ENCODE measurements at places on chromosomes 7 and 10.

GRCh38 chr7:74355091-74355490 is 65.9 kb downstream of the CLIP2 start:
- DNase-seq: peak; percentile 13

DNA sequence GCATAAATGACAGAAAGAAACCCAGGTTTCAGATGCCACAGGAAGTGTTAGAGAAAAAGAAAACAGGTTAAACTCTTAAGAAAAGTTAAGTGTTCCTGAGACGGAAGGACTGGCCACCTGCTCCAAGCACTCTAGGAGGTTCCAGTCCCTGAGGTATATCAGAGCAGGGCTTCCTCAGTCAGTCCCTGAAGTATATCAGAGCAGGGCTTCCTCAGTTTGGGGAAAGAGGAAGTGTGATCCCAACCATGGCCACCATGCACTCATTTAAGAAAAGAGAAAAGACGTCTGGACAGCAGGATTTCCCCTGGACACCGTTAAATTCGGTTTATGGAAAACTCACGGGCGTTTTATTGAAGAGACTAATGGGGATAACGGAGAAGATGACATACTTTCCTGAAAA is 133.4 kb upstream of the PFKP start:
- DNase-seq: no peak

DNA sequence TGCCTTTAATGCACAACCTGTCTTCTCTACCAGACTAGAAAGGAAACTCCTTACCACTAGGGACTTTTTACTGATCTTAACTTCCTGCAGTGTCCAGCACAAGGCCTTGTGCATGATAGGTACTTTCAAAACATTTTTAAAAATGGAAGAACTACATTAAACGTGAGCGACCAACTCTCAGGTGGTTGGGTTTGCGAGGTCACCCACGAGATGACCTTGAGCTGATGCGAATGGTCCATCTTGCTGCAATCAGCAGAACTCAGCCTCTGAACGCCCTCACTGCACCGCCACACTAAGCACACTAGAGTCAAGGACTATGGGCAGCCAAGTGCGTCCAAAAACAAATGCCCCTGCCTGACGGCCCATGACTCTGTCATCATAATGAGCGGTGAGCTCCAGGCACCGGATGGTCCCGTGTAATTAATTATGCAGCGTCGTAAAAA is 34.9 kb upstream of the PTF1A start:
- DNase-seq: no peak

- no peak for DNase-seq
Measured at GRCh38 chr10:88841316-88842111, 10.1 kb downstream of the ANKRD22 start.

DNA sequence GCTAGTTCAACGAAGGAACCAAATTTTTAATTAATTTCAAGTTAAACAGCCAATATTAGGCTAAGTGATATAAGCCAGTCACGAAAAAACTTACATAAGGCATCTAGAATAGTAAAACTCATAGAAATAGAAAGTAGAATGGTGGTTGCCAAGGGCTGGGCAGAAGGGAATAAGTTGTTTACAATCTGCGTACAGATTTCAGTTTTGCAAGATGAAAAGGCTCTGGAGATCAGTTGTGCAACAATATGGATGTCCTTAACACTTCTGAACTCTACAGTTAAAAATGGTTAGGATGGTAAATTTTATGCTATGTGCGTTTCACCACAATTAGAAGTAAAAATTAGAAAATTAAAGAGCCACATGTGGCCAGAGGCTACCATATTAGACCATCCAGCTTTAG is 13.3 kb downstream of the SCRN1 start:
- no peak for DNase-seq

GRCh38 chr10:42932735-42933447 is 144.0 kb upstream of the RET start:
- peak; percentile 19 for DNase-seq

DNA sequence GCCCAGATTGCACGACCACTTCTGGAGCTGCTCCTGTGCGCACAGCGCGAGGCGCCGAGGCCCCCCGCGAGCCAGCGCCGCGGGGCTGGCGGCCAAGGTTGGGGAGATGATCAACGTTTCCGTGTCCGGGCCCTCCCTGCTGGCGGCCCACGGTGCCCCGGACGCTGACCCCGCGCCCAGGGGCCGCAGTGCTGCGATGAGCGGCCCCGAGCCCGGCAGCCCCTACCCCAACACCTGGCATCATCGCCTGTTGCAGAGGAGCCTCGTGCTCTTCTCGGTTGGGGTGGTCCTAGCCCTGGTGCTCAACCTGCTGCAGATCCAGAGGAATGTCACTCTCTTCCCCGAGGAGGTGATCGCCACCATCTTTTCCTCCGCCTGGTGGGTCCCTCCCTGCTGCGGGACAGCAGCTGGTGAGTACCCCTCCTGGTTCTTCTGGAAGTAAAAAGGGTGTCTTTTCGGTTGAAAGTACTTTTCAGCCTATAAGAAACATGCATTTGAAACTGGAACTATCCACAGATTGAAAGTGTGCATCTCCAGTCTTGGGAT is 683 bp downstream of the INSIG1 start:
- no peak for DNase-seq

DNA sequence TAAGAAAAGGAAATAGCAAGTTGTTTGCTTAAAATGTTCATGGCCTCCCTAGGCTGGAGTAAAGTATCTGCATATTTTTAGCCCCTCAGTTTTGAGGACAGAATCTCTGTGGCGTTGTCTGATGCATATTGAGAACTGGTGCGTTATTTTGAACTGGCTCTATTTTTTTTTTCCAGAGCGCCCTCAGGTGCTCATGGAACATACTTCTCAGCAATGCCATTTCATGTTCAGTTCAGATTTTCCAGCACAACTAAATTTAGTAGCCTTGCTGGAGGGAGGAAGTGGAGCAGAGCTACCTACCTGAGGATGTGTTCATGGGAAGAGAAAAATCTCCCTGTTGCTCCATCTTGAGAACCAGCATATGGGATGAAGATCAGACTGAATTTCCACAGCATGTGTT is 870.5 kb downstream of the LRMDA start:
- peak; percentile 55 for DNase-seq

GRCh38 chr7:90828601-90829000 is 232.5 kb downstream of the CDK14 start:
- DNase-seq: no peak

DNA sequence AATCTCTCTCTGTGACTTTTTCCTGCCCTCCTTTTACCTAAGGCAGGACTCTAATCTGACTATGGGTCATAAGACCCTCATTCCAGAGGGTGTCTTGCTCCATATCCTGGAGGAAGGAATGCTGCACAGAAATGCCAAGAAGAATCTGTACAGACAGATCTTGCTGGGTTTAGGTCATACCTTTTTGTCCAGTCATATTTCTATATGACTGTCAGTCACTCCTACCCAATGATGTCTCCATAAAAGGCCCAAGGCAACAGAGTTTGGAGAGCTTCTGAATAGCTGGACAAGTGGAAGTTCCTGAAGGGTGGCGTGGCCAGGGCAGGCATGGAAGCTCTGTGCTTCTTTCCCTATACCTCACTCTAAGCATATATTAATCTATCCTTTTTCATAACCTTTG is 47.5 kb downstream of the FEZF1 start:
- no peak for DNase-seq

Data from DMS153 (cell line).